Trophoblast cell (in vitro differentiated cells and primary cell): ENCODE measurements at places on chromosomes 3 and 15.

DNA sequence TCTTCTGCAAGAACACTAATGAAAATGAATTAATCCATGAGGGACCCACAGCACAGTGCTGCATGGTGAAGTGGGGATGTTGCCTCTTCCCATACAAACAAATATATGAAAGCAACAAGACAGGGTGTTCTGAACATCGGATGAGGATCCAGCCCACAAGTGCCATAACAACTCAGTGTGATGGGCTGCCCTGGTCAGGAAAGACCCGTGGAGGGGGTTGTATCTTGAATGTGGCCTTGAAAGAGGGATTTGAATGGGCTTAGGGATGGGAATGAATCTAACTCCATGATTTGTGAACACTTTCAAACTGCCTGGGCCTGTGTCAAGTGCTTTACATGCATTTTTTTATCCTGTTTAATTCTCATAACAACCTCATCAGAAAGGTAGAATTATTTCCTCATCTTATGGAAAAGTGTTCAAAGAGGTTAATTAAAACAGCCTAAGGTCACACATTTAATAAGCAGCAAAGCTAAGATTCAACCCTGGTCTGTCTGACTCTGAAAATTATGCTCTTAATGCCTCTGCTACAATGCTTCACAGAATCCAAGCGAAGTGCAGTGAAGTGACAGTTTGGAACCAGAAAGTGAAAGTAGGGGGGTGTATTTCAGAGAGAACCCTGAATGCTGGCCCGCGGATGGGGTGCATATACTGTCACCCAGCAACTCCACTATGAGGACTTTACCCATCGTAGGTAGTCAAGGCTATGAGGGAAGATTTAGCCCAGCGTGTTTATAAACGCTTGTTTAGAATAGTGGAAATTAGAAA is 65.6 kb upstream of the HEG1 start:
- DNase-seq, result no peak

DNA sequence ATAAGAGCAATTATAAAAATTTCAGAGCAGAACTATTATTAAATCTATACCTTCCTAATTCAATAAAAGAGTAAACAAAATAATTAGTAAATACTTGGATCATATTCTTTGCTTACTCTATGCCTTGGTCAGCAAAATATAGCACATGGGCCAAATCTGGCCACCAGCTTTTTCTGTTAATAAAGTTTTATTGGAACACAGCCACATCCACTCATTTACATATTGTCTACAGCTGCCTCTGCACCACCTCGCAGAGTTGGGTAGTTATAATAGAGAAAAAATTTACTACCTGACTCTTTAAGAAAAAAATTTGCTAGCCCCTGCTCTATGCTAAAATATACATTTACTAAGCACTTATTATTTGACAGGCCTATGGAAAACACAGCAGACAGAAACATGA is 32.2 kb upstream of the GANC start:
- no peak for DNase-seq

DNA sequence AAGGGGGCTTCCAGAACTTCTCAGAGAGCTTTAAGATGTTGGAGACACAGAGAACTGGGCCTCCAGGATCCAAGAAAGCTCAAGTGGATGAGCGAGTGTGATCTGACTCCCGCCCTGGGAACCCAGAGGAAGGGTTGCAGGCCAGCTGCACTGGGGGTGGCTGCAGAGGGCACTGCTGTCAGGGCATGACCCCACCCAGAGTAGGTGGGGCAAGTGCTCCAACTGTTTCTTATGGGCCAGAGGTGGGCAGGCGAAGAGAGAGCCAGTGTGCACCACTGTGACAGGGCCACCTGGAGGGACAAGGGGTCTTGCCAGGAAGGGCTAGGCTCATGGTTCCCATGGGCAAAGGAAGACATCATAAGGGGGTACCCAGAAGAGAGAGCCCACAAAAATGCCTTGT is 48.8 kb downstream of the EXOG start:
- DNase-seq, result no peak

DNA sequence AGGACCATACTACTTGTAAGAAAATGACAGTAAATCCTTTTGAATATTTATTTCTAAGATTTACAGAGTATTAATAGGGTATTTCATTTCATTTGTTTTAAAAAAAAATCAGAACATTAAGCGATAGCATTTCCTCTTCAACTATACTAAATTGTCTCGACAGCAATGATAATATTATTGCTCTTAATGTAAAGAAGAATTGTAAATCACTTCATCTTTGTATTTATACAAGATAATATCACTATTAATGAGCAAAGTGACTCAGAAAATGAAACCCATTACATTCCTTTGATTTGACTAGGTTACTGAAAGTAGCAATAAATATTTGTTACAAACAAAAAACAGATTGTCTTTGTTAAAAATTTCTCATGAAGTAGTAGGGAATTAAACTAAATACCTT is 131.1 kb upstream of the CNTN4 start:
- no peak for DNase-seq

DNA sequence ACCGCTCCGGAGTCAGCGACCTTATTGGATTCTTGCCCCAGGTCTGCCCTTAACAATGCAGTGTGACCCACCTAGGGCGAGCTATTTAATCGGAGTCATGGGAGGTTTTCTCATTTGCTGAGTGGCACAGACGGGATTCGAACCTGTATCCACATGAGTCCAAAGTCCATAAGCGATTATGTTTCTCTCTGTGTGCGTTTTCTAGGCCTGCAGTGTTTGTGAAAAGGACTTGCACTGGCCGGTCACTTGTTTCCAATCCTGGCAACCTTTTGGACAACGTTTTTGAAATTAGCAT is 691 bp upstream of the HDGFL3 start:
- DNase-seq, result no peak

GRCh38 chr3:112629425-112629824 is 11.5 kb downstream of the CCDC80 start:
- DNase-seq, result no peak

DNA sequence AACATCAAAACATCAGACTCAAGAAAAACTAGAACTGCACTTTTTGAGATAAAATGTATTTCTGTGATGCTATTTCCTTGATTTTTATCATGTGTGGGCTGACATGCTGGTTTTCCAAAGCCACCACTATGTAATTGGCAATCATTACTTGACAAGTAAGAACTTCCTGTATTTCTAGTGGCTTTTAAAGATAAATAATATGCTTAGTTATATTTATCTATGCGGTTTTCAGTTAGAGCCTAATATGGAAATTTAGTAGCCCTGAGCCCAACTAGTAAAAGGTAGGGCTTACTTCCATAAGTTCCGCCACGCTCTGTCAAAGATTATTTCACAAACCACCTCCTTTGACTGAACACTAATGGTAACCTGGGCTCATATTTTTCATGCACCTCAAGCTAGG is 91.6 kb downstream of the PPARG start:
- peak; percentile 25 for DNase-seq

DNA sequence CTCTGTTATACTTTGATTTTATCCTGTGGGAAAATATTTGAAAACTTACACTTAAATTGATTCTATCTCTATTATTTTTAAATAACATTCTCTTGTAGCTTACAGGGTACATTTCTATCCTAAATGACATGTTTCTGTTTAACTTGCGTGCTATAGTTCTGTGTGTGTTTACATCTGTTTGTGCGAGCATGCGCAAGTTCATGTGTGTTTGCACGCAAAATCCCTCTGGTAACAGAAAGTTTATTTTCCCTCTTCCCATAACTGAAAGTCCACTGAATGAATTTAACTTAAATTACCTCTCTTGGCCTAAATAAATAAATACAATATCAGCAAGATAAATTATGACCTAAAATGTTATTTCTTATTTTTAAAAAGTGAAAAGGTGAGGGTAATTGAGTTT is 117.3 kb upstream of the NEO1 start:
- DNase-seq, result no peak

- peak; percentile 44 for DNase-seq
Measured at GRCh38 chr3:98814817-98815420, 51.8 kb downstream of the ST3GAL6 start.

DNA sequence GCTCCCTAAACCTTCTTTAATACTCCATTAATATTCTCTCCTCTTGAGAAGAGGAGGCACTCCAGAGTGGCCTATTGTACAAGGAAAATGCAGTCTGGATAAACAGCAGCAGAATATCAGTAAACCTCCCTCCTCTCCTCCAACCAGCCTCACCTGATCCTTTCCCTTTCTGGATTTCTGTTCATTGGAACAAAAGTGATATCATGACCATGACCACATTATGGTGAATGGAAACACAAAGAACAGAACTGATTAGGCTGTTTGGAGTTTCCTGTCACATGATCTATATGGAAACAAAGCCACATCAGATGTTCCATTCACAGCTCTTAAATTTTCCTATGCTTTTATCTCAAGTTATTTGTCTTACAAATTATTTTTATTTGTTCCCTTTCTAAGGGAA is 14.6 kb downstream of the C2CD4B start:
- no peak for DNase-seq

DNA sequence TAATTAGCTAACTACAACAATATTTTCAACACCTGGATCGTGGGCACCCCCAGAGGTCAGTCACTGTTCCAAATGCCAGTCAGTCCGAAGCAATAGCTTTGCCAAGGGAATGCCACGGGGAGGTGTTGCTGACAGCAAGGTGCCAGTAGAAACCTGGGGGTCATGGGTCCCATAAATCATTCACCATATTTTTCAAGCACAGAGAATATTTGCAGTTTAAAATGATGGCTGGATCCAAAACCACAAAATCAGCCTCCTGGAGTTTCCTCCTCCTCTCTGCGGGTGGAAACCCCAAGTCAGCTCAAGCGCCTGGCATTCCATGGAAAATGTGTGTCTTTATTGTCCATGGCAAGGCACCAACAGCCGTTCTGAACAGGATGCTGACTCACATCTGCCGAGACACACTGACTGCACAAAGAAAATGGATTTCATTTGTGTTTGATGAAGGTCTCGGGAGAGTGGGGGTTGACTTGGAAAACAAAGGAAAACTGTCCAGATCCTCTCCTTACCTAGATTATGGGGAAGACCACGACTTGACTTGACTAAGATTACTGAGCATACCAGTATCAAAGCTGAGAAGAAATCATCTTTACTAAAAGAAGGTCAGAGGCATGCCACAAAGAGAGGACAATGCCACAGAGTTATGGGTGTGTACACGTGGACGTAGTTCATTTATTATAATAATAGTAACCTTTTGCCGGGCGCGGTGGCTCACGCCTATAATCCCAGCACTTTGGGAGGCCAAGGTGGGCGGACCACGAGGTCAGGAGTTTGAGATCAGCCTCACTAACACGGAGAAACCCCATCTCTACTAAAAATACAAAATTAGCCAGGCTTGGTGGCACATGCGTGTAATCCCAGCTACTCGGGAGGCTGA is 26.4 kb downstream of the ANXA2 start:
- no peak for DNase-seq

- DNase-seq, result no peak
Measured at GRCh38 chr15:60767134-60767824, 288.3 kb upstream of the ICE2 start.

GRCh38 chr15:35926007-35926380 is 380.0 kb upstream of the DPH6 start:
- DNase-seq, result peak; percentile 33

- DNase-seq, result peak; percentile 66
Measured at GRCh38 chr15:61834076-61834697, 226.1 kb downstream of the VPS13C start.

DNA sequence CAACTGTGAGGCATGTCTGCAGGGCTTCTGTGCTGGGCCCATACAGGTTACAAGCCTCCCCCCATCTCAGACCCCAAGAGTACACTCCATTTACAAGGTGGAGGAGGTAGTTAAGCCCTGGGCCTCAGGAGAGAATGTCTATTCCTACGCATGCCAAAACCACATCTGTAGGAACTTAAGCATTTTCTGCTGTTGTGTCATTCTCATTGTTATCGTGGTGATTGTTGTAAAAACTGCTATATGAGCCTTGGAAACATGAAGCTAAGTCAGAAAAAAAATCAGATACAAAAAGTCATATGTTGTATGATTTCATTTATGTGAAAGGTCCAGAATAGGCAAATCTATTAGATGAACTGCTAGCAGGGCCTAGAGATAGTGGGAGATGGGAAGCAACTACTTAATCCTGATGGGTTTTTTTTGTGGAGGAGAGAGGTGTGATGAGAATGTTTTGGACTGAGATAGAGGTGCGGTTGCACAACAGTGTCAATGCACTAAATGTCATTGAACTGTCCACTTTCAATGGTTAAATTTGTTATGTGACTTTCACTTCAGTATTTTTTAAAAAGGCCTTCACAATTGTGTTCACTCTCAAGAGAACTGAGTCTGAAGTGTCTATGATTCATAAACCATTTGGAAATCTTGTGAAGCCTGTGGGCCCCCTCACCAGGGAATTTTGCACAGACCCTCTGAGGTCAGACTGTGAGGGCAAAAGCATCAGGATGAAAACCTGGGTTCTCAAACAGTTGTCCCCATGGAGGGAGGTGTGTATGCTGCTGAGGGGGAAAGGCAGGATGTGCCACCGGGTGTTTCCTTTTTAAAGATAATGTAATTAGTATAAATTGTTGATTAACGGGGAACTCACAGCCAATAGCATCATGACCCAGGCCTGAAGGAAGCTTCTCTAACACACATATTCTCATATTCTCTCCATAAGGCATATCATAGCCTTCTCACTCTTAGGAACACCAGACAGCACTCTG is 3.2 kb downstream of the RTP3 start:
- peak; percentile 18 for DNase-seq

- DNase-seq, result peak; percentile 3
Measured at GRCh38 chr3:47225310-47225906, 57.2 kb downstream of the KIF9 start.

DNA sequence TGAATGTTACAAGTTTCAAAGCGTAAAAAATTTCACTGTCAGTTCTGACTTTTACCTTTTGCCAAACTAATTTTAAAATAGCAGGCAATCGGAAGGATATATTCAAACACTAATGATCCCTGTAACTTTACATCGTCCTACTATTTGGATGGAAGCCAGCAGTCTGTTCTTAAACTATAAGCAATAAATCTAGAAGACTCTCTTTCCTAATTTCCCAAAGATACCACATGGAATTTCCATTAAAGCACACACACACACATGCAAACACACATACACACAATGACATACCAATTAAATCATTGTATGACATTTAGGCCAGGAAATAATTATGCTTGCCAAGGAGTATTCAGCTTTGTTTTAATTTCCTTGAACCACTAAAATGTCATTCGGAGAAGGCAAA is 32.0 kb downstream of the IL17RD start:
- no peak for DNase-seq

DNA sequence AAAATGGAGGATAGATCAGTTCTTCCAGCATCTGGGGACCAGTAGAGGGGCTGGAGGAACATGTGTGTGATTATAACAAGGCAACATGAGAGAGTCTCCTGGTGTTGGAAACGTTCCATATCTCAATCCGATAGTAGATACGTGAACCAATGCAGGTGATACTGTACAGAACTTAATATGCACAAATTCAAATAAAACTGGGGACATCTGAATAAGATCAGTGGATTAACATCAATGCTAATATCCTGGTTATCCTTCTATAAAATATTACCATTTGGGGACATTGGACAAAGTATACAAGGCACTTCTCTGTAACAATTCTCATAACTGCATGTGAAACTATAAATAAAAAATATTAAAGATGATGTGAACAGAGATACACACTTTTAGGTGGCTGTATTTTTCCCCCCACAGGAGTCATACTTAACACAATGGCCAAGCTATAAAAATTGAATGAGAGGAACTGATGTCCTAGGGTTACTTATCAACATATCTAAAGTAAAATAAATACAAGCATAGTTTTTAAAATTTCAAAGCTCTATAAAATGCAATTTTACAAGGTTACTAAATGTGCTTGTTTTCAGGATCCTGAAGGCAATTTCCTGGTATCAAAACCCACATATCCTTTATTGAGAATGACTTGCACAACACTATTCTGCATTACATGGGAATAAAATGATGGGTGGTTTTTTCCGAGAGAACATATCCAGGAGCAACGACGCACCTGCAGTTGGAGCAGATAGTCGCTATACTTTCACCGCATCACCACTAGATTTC is 31.1 kb upstream of the TJP1 start:
- DNase-seq, result no peak
